ENCODE measurements at places on chromosomes 3 and 15.

DNA sequence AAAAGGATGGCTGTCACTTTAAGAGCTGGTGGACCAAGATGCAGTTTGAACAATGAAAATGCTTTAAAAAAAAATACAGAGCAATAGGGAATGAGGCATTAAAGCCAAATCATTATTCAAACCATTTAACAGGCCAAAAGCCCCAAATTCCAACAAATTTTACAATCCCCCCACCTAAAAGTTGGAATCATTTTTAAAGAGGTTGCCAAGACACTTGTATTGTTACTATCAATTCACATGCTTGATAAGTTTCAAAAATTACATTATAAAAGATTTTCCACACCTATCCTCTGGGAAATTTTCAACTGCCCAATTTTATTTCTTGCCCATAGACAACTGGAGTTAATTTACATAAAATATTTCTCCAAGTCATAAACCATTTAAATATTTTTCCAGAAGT is 192.3 kb upstream of the ARHGEF26 start:
- DNase-seq: no peak

DNA sequence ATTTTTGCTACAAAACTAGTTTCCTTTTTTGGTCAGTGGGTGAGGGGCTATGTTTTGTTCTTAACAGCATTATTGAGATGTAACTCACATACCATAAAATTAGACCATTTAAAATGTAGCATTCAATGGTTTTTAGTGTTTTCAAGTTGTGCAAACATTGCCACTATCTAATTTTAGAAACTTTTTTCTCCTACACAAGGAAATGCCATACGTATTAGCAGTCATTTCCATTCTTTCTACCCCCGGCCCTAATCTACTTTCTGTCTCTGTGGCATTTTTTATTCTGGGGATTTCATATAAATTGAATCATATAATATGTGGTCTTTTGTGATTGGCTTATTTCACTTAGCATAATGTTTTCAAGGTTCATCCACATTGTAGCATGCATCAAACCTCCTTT is 55.0 kb upstream of the TIPARP start:
- DNase-seq: no peak

- no peak for DNase-seq
These were observed 102.3 kb downstream of the RORA start for GRCh38 chr15:61126811-61127210.

DNA sequence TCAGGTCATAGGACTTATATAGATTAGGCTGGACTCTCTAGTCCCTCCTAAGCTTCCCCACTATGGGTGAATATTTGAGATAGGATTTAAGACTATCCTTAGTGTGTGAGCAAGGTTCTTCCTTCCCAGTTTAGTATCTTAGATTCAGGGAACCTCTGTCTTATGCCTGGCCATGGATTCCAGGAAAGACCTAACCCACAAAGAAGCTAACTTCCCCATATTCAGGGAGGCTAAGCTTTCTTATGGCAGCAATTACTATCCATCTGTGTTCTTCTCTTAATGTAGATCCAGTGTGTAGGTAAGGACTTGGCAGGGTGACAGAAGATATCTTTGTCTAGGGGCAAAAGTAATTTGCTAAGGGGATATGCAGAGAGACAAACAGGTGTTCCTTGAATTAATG is 25.5 kb upstream of the PIK3R4 start:
- no peak for DNase-seq

DNA sequence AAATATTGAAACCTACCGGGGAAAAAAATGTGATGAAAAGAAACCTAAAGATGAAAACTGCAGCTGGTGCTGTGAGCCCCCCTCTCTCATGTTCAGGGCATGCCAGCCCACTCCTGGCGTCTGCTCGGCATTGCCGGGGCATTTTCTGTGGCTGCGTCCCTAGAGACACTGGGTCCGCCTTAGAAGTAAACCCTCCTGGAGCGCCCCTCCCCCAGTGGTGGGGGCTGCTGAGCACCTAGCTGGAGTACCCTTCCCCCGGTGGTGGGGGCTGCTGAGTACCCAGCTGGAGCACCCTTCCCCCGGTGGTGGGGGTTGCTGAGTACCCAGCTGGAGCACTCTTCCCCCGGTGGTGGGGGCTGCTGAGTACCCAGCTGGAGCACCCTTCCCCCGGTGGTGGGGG is 24.5 kb upstream of the GABRA5 start:
- DNase-seq: peak; percentile 41

DNA sequence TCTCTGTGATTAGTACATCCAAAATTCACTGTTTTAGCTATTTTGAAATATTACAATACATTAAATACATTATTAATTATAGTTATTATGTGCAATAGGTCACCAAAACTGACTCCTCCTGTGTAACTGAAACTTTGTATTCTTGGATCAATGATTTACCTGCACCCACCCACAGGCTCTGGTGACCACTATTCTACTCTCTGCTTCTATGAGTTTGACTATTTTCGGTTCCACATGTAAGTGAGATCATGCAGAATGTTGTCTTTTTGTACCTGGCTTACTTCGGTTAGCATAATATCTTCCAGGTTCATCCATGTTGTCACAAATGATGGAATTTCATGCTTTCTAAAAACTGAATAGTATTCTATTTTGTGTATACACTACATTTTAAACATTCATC is 43.8 kb downstream of the SLC2A2 start:
- no peak for DNase-seq

- DNase-seq: no peak
These were observed 385.3 kb downstream of the NTRK3 start for GRCh38 chr15:87871258-87871681.

GRCh38 chr15:35067496-35068347 is 17.4 kb downstream of the NANOGP8 start:
- no peak for DNase-seq

DNA sequence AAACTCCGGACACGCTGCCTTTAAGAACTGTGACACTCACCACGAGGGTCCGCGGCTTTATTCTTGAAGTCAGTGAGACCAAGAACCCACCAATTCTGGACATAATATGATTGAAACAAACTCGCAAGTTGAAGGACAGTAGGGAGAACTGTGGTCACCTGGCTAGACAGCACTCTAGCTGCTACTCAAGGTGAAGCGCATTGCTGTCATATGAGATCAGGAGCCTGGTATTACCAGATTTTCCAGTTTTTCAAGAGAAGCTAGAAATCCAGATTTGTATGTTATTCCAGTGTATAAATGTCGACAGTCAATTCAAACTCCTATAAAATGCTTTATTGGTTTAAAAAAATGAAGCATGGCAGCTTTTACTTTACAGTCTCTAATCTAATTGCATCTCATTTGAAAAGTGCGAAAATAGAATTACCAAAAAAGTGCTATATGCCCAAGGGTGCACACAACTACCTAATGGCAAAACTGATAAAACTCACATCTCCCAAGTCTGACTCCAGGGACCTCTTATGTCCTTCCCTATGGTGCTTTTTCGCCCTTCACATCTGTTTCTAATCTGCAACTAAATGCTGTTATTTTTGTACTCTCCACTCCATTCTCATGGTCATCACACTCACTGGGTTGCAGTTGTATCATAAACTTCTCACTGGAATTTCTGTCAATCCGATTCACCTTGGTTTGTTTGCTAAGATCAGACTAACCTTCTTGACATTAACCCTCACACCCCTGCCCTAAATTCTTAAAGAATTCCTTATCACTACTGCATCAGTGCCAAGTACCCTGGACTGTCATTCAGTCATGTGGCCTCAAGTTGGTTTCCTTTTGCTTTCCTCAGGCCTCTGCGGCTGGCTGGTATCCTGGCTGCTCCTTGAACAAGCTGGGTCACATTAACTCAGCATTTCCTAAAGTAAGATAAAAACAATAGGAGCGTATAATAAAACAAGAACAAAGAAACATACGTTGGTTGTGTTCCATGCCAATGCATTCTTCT is 31.5 kb upstream of the ARHGEF26 start:
- no peak for DNase-seq

DNA sequence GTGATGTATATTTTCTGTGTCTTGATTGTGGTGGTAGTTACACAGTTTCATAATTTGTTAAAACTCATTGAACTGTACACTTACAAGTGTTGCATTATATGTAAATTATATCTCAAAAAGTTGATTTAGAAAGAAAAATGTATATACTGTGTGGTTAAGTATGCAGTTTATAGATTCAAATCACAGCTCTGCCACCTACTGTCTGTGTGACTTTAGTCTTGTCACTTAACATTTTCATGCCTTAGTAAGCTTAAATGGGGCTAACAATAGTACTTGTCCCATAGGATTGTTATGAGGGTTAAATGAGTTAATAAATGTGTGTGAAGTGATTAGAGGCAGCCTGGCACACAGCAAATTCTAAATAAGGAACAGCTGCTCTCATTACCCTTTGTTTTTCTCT is 120.9 kb upstream of the P2RY1 start:
- DNase-seq: no peak

- DNase-seq: peak; percentile 96
These were observed 18.8 kb upstream of the IQSEC1 start for GRCh38 chr3:13091898-13092611.

- no peak for DNase-seq
These were observed 225 bp downstream of the RHOA start for GRCh38 chr3:49411535-49411967.

- no peak for DNase-seq
These were observed 143.5 kb upstream of the TPM1 start for GRCh38 chr15:62899090-62899493.

GRCh38 chr15:85700767-85701166 is 94.0 kb downstream of the KLHL25 start:
- DNase-seq: no peak

- no peak for DNase-seq
These were observed 90.8 kb downstream of the OXNAD1 start for GRCh38 chr3:16355828-16356227.

GRCh38 chr3:72664184-72664975 is 183.9 kb downstream of the SHQ1 start:
- no peak for DNase-seq

DNA sequence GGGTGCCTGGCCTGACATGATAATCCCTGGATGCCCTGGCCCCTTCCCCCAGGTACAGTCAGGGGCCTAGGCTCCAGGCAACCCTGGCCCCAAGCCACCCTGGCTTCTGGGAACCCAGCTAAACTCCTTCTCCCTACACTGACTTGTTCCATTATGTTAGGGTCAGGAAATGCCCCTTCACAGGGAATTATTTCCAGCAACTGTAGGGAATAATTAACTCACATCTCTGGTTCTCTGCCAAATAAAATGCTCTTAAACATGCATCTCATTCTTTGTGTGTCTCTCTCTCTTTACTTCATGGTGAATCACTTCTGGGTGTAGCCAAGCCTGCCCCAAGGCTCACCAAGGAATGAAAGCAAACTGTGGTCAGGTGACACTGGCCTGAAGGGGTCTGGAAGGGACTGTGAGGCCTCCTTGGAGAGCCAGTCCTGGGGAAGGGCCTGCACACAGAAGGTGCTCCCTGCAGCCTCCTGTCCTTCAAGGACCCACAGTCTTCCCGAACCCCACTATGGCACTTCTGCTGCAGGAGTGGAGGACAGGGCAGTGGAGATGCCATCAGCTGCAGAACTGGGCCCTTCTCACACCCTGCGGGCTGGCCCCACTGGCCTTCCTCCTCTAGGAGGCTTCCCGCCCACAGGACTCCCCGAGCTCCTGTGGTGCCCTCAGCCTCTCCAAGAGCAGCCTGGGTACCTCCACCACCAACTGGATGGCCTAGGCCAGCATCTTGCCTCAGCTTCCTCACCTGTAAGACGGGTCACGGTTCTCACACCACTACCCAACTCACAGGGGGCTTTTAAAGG is 17.6 kb downstream of the TKT start:
- DNase-seq: no peak

DNA sequence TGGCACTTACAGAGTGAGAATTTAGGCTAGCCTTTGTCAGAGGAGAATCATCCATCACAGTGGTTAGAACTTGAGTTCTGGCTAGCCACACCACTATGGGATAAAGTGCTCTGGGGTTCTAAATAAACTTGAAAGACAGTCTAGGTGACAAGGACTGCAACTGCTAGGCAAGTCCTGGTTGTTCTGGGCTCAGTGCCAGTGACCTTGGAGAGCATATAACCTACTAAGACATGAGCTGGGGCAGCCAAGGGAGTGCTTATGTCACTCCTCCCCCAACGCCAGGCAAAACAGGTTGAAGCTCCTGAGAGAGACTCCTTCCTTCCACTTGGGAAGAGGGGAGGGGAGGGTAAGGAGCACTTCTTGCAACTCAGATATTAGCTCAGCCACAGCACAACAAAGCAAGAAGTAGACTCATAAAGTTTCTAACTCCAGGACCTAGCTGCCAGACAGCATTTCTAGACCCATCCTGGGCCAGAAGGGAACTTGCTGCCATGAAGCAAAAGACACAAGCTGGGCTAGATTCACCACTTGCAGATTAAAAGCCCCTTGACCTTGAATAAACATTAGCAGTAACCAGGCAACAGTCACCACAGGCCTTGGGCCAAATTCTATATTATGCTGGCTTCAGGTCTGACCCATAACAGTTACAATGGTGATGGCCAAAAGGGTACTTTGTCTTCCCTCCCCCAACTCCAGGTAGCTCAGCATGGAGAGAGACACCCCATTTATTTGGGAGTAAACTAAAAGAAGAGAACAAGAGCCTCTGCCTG is 963.7 kb downstream of the PLOD2 start:
- no peak for DNase-seq

DNA sequence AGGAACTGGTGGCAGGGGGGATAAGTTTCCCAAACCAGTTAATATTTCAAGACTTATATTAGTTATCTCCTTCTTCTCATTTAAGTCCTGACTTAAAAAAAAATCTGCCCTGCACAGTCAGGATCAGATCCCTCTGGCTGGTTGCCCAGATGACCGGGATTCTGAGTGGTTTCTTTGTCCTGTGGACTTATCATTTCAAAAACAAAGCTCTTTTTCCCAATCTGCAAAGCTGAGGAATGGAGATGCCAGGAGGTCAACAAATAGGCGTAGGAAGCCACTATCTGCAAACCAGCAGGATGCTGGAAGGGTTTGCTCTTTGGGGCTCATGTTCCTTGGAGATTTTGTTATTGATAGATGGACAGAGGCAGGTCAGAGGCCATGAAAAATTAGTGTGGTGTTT is 5.8 kb downstream of the C3orf20 start:
- DNase-seq: no peak

DNA sequence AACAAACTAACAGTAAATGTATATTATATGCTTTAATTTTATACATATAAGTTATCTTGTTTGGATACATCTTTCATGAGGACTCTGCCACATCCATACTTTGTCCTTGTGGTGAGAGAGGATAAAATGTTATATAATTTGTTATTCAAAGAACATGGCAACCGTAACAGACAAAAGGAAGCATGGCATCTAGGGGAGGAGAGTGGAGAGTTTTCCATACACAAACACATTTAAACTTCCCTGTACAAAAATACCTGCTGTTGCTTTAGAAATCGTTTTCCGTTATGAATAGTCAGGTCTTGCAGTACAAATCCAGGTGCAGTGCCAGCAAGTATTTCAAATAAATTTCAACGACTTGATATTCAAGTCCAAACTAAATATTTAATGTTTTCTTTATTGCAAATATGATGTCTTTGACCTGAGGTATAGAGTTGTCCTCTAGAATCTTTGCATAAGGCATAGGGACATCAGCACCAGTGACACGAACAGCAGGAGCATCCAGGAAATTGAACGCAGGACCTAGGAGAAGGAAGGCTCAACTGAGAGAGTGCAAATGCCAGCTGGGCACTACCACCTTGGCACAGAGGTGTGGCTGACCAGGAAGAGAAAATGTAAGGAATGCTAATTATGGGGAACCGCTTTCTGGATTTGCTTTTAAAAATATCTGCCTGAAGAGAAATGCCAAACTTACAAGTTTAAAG is 5.8 kb downstream of the PDHB start:
- no peak for DNase-seq
